ENCODE measurements at places on chromosomes 12 and 14.
A peak's percentile ranks its signal among the peaks of the same experiment; 100 is the strongest.

DNA sequence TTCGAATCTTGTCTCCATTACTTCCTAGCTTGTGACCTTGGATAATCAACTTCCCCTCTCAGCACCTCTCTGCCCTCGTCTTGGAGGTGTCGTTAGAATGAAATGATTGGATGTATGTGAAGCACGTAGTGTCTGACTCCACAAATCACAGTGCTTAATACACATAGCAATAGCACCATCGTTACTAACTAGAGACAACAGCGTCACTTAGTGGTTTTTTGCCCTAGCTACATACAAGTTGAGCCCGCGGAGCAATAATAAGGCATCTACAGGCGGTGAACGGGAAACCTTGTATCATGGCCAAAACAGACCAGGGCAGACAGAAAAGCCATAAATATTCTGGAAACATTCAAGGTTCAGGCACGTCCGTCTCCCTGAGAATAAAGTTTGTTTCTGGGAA, 154.9 kb downstream of the ASCL4 start:
- DNase-seq = peak; percentile 19

GRCh38 chr14:52678591-52678990, 16.8 kb downstream of the ERO1A start:
- DNase-seq = no peak

DNA sequence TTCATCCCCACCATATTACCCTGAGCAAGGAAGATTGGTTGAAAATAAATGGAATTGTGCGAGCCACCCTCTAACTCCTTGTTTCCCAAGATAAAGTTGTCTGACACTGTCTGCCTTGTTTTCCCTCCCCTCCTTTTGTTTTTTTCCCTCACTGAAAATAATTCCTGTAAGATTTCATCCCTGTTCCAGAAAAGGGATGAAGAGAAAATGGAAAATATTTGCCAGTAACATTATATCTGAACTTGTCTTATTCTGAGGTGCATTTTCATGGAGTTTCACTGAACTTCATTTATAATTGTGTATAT, 17.3 kb downstream of the OR9K2 start:
- DNase-seq = no peak

DNA sequence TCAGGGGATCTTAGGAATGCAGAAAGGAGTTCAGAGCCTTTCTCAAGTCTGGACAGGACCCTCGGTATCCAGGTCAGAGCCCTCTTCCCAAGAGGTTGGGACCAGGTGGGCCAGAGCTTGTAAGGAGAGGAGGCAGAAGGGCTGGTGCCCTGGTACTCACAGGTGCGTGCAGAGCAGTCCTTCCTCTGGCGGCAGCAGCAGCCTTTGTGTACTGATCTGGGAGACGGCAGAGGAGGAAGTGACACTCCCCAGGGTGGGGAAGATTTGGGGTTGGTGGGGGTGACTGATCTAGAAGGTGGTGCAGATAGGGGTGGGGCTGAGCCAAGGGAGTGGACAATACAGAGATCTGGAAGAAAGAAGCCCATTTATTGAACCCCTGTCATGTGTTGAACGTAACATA, at the start of gene ITGB7:
Gene ITGB7, minus strand, starts transcription at position 210 of the 400 bp plus-strand sequence. CDS start 6,808 bp downstream, outside the sequence.
- DNase-seq = no peak

GRCh38 chr12:112977641-112978040, 678 bp upstream of the OAS2 start:
- no peak for DNase-seq

- DNase-seq = peak; percentile 77
Observed at GRCh38 chr14:104138098-104138717, at the start of gene KIF26A. Gene KIF26A (plus strand): TSS chr14:104138587. CDS start chr14:104138723, 136 bp downstream.

- DNase-seq = no peak
Observed at GRCh38 chr12:77243345-77243744, 178.0 kb upstream of the E2F7 start.

DNA sequence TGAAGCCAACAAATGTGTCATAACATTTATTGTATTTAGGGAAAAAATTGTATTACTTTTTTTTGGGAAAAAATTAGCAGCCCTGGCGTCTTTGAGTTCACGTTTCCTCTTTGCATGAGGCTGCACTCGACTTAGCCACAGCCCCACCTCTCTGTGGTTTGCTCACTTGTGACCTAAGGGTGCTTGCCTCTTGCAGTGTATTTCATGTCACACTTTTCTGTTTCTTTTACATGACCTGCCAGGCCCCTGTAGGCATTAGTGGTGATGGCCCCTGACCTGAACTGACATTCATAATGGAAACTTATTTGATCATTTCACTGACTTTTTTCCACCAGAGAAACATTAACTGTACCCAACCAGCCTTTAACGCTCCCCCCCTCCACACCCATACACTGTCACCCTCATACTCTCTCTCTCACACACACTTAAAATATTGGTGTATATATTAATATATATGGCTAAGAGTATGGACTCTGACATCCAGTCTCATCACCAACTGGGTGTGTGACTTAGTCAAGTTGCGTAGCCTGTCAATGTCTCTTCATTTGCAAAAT, 122.9 kb downstream of the PRKCH start:
- no peak for DNase-seq

GRCh38 chr14:60350366-60350720, 101.3 kb downstream of the PPM1A start:
- peak; percentile 37 for DNase-seq

DNA sequence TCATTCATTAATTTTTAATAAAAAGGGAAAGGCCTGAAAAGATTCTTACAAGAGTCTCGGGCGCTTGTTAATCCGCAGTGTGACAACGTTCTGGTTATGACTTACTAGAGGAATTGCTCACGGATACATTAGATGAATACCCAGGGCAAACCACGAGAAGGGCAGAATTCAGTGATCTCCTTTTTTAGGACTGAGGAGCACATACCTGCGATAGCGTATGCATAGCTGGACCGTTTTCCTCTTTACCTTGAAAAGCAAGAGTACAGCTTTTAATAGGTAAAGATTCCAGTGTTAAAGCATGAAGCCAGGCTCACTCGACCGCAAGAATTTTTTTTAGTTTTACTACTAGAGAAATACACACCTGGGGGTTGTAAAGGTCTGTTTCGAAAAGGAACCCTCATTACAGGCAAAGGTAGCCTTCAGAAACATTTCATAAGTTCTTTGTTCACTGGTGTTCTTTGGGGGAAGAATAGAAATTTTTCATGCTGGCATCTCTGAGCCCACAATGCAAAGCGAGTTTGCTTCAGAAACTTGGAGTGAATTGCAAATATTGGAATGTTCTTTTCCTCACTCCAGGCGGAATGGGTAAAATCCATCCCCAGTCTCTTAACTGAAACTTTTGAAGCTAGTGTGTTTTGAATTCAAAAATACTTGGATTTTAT, 953 bp downstream of the MAPK1IP1L start:
- DNase-seq = peak; percentile 79

GRCh38 chr14:93395231-93395630, 35.5 kb upstream of the UNC79 start:
- DNase-seq = no peak

- no peak for DNase-seq
Observed at GRCh38 chr12:57750561-57751431, 1.3 kb downstream of the CDK4 start.

DNA sequence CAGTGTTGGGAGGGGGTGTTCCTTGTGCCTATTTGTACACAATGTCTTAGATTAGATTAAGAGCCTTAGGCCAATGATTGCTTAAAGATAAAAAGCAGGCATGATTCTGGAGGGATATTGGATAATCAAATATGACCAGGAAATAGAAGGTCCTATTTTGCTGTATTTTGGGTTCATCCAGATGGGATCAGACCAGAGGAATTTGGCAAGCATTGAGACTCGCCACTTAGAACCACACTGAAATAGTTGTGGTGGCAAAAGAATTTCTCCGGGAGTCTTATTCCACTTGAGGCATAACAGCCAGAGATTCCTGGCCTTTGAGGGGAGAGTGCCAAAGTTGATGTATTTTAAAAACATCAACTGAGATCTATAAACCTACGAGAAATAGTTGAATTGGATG, 327.2 kb downstream of the RAD51B start:
- peak; percentile 76 for DNase-seq

GRCh38 chr14:50087341-50088116, 28.8 kb downstream of the VCPKMT start:
- DNase-seq = no peak

- no peak for DNase-seq
Observed at GRCh38 chr14:103362780-103363179, 22.4 kb upstream of the MARK3 start.
